Vagina (tissue), 2 donors: ENCODE measurements at places on chromosomes 16 and 17.
A peak's percentile ranks its signal among the peaks of the same experiment; 100 is the strongest.

DNA sequence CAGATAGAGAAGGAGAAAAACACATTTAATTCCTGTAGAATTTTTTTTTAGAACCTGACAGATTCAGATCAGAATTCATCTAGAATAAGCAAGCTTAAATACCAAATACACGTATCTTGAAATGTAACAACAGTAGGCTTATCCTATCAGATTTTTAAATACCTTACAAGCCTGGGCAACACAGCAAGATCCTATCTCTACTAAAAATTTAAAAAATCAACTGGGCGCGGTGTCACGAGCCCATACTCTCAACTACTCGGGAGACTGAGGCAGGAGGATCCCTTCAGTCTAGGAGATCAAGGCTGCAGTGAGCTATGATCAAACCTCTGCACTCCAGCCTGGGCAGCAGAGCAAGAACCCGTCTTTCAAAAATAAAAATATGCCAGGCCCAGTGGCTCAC lies 13.5 kb downstream of the ACOX1 start:
- no peaks in the 10 kb centered on the region for H3K36me3 ChIP-seq
- no peak overlapping the region for H3K4me3 ChIP-seq
- peaks cover 9% of the 10 kb centered on the region for H3K4me1 ChIP-seq
- no peak overlapping the region for H3K27ac ChIP-seq

- H3K36me3 ChIP-seq = no peaks in the 10 kb centered on the region
- H3K27ac ChIP-seq = no peak overlapping the region
- no peaks in the 10 kb centered on the region for H3K27me3 ChIP-seq
- peaks cover 7% of the 10 kb centered on the region for H3K4me1 ChIP-seq
These were observed 1.0 kb downstream of the TOP2A start for GRCh38 chr17:40416671-40417070.

DNA sequence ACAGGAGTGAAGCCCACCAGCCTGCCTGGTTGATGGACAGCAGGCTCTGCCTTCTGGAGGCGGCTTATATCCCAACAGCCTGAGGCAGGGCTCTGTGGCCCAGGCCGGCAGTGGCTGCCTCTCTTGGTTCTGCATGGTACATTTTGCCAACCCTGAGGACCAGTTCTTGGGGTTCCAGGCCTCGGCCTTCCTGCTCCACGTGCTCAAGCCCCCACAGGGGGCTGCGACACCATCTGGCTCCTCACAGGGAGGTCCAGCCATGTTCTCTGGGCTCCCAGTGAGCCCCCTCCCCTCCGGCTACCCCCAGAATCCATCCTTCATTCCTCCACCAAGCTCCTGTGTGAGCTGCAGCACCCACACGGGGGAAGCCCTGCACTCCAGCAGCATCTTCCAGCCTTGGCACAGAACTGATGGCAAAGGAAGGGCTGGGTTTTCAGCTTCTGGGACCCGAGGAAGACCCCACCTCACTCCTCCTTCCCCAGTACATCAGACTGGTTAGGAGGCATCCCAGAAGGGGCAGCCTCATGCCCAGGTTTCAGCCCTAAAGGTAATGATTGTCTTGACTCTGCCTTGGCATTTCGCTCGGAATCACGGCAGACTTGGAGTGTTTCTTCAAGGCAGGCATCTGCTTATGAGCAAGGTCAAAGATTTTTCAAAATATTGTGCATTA lies 231.2 kb downstream of the CPPED1 start:
- H3K27ac ChIP-seq = no peak overlapping the region
- H3K36me3 ChIP-seq = no peaks in the 10 kb centered on the region
- no peak for DNase-seq
- no peaks in the 10 kb centered on the region for H3K4me1 ChIP-seq
- no peaks in the 10 kb centered on the region for H3K27me3 ChIP-seq
- H3K4me3 ChIP-seq = no peak overlapping the region

DNA sequence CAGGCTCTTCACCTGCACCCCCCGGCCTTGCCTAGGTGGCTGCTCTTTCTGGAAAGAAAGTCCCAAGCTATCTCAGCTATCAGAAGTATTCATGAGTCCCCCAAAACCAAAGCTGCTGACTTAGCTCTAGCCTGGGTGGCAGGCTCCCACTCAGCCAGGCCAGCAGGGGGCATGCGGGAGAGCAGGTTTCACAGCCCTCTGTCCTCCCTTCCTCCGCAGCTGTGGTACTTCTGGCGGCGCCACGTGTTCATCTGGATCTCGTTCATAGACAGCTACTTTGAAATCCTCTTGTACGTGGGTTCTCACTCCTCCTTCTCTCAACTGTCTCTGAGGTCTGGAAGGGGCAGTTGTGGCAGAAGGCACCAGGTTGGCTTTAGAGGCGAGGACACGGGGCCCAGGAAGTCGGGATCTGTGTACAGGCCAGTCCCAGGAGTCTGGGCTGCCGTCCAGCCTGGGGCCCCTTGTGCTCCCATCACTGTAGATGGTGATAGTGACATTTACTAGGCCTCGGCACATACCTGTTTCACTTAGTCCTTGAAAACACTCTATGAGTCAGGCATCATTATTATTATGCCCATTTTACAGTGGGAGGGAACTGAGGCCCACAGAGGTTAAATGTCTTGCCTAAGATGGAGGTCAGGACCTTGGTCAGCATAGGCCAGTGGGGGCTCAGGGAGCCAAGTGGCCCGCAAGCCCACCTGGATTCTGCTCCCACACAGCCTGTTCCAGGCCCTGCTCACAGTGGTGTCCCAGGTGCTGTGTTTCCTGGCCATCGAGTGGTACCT lies 12.9 kb downstream of the TRPV2 start:
- DNase-seq = no peak
- no peak overlapping the region for H3K27ac ChIP-seq
- H3K27me3 ChIP-seq = no peaks in the 10 kb centered on the region
- no peak overlapping the region for H3K4me3 ChIP-seq
- peaks cover 16% of the 10 kb centered on the region for H3K36me3 ChIP-seq

GRCh38 chr17:71412803-71413202 lies 708.0 kb upstream of the SOX9 start:
- H3K27ac ChIP-seq = no peak overlapping the region
- DNase-seq = no peak
- no peak overlapping the region for H3K4me3 ChIP-seq

- no peak overlapping the region for H3K4me3 ChIP-seq
- no peaks in the 10 kb centered on the region for H3K36me3 ChIP-seq
- no peaks in the 10 kb centered on the region for H3K4me1 ChIP-seq
- no peak for DNase-seq
These were observed 21.3 kb downstream of the CA4 start for GRCh38 chr17:60170835-60171752.

DNA sequence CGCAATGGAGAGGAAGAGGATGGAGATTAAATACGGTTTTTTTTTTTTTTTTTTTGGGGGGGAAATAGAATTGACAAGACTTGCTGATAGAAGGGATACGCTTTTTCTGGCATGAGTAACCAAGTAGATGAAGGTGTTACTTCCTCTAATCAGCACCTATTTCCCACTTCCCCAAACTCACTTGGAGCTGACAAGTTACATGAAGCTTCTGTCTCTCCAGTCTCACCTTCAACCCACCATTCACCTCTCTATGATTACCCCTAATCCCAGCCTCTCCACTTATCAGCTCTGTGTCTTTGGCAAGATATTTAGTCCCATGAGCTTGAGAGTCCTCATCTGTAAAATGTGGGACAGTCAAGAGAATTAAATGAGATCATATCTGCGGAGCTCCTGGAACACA lies 185.9 kb upstream of the HS3ST3A1 start:
- H3K4me1 ChIP-seq = peaks cover 5% of the 10 kb centered on the region
- no peak overlapping the region for H3K27ac ChIP-seq
- no peaks in the 10 kb centered on the region for H3K27me3 ChIP-seq
- H3K36me3 ChIP-seq = no peaks in the 10 kb centered on the region
- no peak overlapping the region for H3K4me3 ChIP-seq

DNA sequence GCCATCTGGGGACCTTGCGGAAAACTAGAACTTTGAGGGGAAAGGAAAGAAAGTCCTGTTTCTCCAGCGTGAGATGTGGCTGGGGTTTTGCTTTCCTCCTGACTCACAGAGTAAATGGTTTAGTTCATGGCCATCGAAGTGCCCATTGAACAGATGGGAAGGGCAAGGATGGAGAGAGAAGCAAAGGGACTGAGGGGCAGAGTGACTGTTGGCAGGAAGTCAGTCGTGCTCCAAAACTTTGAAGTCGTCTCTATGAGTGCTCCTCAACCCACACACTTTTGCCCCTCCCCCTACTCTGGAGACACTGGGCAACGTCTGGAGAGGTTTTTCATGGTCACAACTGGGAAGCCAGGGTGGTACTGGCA lies 476.9 kb downstream of the SLC39A11 start:
- H3K4me1 ChIP-seq = peaks cover 30% of the 10 kb centered on the region
- no peak overlapping the region for H3K4me3 ChIP-seq
- H3K27me3 ChIP-seq = no peaks in the 10 kb centered on the region
- no peaks in the 10 kb centered on the region for H3K36me3 ChIP-seq
- no peak for DNase-seq
- no peak overlapping the region for H3K27ac ChIP-seq

GRCh38 chr17:8150194-8151119 lies 1.7 kb downstream of the PER1 start:
- peak overlapping the region; percentile 98 for H3K4me3 ChIP-seq
- peaks cover 43% of the 10 kb centered on the region for H3K4me1 ChIP-seq
- peaks cover 53% of the 10 kb centered on the region for H3K36me3 ChIP-seq

GRCh38 chr16:89325861-89326471 lies 108.5 kb downstream of the ZNF778 start:
- H3K4me3 ChIP-seq = no peak overlapping the region
- H3K27me3 ChIP-seq = no peaks in the 10 kb centered on the region
- H3K4me1 ChIP-seq = peaks cover 82% of the 10 kb centered on the region
- DNase-seq = no peak
- H3K36me3 ChIP-seq = no peaks in the 10 kb centered on the region

DNA sequence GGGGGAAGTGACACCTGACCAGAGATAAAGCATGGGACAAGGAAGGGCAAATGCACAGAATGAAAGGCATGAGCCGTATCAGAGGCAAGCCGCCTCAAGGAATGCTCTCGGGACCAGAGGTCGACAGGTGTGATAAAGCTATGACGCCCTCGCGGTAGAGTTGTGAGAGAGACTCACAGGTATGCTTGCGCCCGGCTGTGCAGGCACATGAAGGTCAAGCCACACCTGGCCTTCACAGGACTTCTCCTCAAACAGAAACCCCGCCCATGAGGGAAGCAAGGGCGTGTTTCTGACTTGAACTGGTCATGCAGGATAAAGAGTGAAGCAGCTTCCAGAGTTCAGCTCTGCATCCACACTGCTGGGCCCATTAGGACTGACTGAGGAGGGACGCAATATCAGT lies 7.8 kb downstream of the NCBP3 start:
- peaks cover 64% of the 10 kb centered on the region for H3K36me3 ChIP-seq
- no peak overlapping the region for H3K27ac ChIP-seq
- H3K4me3 ChIP-seq = no peak overlapping the region
- no peak for DNase-seq

DNA sequence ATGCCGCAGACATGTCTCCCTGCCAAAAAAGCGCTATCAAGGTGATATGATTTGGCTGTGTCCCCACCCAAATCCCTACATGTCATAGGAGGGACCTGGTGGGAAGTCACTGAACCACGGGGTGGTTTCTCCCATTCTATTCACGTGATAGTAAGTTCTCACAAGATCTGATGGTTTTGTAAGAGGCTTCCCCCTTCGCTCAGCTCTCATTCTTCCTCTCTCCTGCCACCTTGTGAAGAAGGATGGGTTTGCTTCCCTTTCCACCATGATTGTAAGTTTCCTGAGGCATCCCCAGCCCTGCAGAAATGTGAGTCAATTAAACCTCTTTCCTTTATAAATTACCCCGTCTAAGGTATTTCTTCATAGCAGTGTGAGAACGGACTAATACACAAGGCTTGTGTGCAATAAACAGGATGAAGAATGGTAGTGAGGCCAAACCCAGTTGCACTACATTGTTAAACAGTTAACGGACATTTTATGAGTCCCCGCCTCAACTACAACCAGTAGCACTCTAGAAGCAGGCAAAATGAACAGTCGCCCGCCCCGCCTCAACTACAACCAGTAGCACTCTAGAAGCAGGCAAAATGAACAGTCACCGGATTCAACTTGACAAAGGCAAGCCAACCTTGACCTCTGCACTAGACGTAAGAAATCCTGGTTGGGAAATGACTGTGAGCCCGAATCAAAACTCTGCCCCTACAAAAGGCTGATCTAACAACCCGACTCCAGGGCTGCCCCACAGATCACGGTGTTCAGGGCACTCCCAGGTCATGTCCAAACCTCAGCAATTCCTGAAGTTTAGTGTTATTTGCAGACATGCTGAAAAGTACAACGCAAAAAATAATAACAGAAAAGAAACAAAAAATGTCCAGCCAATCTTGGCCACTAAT lies 26.3 kb downstream of the VPS53 start:
- H3K27ac ChIP-seq = no peak overlapping the region
- no peak overlapping the region for H3K4me3 ChIP-seq
- no peaks in the 10 kb centered on the region for H3K4me1 ChIP-seq

DNA sequence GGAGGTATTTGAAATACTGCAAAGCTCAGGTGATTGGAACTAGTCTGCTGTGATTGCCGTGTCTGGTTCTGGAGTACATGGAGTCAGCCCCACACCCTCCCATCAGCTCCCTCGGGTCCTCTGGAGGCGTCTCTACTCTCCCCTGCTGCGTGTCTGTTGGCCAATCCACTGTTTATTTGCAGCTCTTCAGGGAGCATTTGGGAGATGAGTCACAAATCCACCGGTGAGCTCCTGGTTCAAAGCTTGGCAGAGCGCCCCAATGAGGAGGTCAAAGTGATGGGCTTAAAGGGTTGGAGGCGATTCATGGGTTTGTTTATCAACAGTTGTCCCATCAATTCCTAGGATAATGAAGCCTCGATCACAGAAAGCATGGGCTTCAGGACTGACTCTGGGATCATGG lies 14.6 kb downstream of the CALB2 start:
- H3K36me3 ChIP-seq = no peaks in the 10 kb centered on the region
- H3K4me1 ChIP-seq = no peaks in the 10 kb centered on the region
- DNase-seq = no peak
- no peaks in the 10 kb centered on the region for H3K27me3 ChIP-seq
- no peak overlapping the region for H3K4me3 ChIP-seq

DNA sequence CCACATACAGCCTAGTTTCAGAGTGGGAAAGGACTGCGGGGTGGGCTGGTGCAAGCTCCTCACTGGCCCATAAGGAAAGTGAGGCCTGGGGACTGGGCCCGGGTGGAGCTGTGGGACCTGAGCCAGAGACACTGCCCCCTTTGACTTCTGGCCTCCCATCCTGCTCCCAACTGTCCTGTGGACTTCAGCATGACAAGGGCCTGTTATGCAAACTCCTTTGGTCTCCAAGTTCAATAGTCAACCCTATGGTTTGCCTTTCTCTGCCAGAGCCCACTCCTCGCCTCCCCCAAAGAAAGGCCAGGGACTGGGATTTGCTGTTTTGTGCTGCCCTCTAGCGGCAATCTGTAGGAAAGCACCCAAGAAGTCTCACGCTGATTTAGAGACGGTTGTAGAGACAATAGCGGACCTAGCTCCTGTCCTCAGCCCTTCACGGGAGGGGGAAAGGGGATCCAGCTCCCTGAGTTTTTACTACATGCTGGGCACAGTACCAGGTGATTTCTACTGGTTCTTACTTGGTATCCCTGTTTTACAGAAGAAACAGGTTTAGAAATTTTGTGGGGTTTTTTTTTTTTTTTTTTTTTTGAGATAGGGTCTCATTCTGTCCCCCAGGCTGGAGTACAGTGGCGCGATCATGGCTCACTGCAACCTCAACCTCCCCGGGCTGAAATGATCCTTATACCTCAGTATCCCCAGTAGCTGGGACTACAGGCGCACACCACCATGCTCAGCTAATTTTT lies 1.2 kb upstream of the TLCD3B start:
- H3K4me3 ChIP-seq = no peak overlapping the region
- H3K27ac ChIP-seq = no peak overlapping the region
- peaks cover 7% of the 10 kb centered on the region for H3K27me3 ChIP-seq
- peaks cover 9% of the 10 kb centered on the region for H3K4me1 ChIP-seq
- no peaks in the 10 kb centered on the region for H3K36me3 ChIP-seq
